ENCODE measurements at places on chromosomes 16 and 17.

GRCh38 chr17:78142119-78142861, 3.9 kb upstream of the C17orf99 start:
- DNase-seq: no peak

DNA sequence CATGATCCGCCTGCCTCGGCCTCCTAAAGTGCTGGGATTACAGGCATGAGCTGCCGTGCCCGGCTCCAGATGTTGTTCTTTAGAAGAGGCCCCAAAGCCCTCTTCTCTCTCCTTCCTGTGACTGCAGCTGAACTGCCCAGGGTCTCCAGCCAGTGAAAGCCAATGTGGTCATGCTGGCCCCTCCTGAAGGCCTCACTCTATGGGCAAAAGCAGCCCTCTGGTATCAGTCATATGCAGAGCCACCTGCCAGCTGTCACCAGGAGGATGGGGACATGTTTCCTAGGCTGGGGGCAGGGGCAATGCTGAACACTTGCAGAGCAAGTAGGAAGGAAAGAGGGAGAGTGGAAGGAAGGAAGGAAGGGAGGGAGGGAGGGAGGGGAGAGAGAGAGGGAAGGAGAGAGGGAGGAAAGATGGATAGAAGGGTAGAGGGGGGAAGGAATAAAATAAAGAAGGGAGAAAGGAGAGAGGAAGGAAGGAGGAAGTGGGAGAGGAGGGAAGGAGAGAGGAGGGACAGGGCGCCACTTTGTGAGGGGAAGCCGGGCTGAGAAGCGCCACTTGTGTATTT, 36.0 kb downstream of the SOCS3 start:
- no peak for DNase-seq

- DNase-seq: no peak
Observed at GRCh38 chr17:77778636-77779489, 179.6 kb upstream of the TNRC6C start.

GRCh38 chr17:48910370-48910769, 2.2 kb downstream of the UBE2Z start:
- no peak for DNase-seq

DNA sequence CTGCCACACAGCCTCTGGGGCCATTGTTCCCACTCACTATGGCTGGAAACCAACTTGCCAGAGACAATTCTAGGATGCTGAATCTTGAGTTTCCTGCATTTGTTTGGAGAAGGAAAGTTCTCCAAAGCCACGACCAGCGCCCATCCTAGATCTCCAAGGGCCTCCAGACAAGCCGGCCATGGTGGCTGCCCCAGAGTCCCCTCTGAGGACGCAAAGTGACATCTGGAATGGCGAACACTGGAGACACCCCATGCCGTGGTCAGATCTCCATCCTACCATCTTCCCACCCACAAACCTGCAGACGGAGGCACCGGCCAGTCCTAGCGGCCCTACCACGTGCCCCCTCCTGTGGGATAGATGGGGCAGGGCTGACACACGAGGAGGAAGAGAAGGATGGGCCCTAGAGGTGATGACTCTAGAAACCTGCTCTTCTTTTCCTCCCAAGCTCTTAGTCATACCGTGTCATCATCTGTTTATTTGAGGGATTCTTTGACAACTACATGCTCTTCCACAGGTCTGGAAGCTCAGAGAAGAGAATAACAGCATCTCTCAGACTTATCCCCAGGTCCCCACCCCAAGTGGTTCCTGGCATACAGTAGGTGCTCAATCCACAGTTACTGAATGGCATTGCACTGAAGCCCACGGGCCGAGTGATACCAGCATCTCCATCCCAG, 71.3 kb downstream of the MYH11 start:
- DNase-seq: no peak

DNA sequence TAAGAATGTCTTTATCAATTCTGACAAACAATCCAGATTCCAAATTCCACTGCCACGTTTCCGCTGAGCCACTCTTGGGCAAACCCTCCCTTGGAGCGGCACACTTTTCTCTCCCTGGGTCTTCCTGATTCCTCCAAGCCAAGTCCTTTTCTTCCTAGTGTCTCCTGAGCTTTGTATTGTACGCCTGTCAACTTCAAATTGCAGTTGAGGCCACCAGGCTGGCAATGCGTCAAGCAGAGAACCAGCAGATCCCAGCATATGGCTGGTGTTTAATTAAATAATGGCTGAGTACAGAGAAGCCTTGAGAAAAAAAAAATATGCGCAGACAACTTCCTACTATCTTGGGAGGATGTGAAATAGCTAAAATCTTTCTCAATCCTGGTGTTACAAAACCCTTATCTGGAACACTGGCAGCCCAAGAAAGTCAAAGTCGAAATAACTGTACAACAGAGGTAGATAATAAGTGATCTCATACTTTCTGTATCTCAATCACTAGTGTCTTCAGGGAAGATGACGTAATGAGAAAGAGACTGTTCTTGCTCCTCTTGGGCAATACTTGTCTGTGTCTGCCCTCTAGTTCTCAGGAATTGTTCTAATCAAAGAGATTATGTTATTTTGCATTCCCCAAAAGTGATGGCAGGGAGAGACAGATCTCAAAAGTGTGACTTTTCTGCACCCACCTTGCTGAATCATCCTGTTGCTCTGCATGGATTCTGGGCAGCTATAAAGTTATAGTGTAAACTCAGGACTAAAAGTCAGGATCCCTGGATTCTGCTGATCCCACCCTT, 15.0 kb downstream of the SMIM36 start:
- no peak for DNase-seq

GRCh38 chr16:85738923-85739715, 11.8 kb downstream of the C16orf74 start:
- no peak for DNase-seq
